ENCODE measurements at places on chromosomes 6 and 20.

- DNase-seq, result no peak
Measured at GRCh38 chr6:11085758-11086435, 7.7 kb upstream of the SMIM13 start.

- DNase-seq, result no peak
Measured at GRCh38 chr20:15069355-15069754, 731.9 kb upstream of the FLRT3 start.

DNA sequence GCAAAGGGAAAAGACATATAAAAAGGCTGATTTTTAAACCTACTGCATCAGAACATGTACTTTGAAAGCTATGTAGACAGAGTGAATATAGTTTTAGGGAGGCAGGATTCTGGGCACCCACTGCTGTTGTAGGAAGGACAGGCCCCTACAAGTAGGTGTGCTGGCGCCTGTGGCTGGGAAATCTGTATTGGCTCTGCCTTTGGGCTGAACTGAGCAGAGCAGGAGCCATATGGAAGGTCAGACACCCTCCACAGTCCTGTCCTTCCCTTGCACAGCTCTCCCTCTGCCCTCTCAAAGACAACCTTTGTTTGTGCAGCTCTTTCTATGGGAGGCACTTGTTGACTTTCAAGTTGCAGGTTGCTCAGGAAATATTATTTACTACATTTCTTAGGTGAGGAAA is 18.4 kb upstream of the ULBP3 start:
- DNase-seq, result no peak

DNA sequence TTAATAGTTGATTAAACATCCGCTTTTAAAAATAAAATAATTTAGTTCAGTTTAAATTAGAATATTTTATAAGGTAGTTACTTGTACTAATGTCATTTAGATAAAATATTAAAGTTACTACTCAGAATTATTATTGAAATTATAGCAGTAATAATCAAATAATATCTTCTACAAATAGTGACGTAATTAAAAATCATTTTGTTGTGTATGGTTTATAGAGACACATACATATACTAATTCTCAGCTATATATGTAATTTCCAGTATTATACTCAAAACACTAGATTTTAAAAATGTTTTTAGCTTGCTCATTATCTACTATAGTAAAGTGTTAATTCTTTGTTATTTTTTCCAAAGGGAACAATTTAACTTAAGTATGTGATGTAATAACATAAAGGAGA is 435.2 kb upstream of the MANEA start:
- DNase-seq, result no peak

GRCh38 chr6:69664551-69664950 is 132.3 kb downstream of the LMBRD1 start:
- no peak for DNase-seq

DNA sequence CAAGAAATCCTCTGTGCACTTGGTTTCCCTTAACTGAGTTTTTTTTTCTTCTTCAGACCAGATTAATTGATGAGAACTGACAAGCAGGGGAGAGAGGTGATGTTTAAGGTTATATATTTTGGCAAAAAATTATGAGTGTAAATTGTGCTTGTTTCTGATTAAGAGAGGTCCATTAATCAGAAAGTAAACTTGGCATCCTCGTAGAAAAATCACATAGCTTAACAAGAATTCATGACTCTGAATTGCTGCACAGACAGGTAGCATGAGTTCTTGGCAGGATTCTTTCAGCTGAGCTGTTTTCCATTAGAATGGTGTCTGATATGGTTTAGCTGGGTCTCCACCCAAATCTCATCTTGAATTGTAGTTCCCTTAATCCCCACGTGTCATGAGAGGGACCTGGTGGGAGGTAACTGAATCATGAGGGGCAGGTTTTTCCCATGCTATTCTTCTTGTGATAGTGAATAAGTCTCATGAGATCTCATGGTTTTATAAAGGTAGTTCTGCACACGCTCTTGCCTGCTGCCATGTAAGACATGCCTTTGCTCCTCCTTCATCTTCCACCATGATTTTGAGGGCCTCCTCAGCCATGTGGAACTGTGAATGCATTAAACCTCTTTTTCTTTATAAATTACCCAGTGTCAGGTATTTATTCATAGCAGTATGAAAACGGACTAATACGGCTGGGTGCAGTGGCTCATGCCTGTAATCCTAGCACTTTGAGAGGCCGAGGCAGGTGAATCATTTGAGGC is 34.2 kb upstream of the DDR1 start:
- DNase-seq, result no peak

DNA sequence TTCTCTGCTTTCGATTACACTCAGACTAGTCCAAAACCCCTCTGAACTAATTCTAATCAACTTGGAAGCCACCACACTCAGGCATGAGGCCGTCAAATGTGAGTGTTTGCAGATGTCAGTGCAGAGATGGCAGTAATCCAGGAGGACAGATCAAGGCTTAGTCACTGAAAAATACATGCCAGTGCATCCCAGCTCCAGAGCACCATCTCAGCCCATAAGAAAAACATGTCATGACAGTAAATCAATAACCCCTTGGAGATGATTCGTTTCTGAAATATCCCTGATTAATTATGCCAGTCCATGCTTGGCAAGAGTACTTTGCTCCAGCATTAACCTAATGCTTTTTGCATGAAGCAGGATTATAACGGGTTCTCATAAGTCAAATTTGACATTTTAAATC is 179.5 kb downstream of the ADAT2 start:
- no peak for DNase-seq

DNA sequence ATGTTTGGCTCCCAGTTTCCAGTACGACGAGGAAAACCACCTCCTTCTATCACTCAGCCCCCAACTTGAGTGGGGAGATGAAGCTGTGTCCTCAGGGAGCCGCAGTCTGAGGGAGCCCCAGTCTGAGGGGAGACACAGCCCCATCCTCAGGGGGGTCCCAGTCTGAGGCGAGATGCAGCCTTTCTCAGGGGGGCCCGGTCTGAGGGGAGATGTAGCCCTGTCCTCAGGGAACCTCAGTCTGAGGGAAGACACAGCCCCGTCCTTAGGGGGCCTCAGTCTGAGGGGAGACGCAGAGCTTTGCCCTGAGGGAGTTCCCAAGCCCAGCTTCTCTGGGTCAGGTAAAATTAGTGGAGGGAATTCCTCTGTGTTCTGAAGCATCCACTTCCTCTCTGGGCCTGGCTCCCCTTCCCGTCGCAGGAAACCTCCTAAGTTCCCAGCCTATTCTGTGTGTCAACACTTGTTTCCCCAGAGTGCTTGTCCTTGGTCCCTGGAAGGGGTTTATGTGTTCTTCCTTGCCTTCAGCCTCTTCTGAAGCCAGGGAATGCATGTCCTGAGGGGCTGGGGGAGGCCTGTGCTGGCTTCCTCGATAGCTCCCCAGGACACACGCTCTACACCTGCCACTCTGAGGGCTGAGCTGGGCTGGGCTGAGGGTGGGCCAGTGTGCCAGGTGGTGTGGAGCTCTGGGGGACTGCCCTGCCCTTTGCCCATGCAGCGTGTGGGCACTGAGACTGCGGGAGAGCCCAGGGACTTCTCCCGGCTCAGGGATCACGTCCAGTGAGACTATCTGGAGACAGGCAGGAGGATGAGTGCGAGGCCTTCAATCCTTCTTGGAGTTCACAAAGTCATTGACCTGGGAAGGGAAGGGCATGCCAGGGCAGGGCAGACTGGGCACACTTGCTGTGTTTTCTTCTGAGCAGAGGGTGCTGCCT is 55.4 kb downstream of the VEGFA start:
- no peak for DNase-seq

DNA sequence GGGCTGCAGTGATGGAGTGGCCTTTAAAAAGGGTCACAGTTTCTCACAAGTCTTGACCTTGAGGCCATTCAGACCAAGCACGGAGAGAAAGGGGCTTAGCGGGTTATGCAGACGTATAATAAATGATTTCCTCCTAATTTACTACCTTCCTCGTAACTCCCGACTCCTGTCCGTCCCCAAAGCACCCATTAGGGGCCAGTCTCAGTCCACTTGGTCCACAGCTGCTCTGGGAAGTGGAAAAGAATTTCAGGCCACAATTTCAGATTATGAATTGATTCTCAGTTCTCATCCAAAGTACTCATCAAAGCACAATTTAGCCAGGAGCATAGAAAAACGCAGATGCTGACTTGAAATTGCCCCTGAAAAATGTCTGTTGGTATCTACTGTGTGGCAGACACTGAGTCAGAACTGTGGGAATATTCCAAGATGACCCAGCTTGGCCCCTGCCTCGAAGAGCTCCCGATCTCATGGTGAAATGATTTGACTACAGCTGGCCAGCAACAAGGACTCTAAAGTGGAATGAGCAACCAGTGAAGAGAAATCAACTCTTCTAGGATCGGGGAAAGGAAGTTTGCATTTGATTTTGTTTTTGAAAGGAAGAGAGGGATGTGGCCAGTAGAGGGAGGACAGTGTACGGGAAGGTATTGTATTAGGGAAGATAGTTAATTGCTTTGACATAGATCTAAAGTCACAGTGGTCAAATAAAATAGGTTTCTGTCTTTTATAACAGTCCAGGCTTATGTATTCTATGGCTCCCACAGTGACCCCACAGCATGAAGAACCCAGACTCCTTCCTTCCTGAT is 15.2 kb upstream of the STK35 start:
- DNase-seq, result no peak

DNA sequence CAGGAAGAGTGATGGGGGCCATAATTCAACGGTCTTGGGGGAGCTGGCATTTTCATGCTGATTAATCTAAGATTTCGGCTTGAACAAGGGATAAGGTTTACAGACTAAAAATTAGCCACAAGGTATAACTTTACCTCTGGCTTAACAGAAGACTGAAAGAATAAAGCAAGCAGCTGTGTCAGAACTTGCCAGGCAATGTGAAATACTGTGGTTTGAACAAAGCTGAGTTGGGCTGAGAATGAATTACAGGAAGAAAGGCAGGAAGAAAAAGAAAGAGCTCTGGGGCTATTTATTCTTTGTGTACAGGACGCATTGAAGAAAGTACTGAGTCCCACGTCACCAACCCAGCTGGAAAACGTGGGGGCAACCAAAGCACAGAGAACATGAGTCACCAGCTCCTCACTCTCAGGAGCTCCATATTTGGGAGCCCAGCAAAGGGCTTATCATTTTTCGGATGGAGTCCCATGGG is 121.5 kb upstream of the NEDD9 start:
- peak; percentile 47 for DNase-seq

DNA sequence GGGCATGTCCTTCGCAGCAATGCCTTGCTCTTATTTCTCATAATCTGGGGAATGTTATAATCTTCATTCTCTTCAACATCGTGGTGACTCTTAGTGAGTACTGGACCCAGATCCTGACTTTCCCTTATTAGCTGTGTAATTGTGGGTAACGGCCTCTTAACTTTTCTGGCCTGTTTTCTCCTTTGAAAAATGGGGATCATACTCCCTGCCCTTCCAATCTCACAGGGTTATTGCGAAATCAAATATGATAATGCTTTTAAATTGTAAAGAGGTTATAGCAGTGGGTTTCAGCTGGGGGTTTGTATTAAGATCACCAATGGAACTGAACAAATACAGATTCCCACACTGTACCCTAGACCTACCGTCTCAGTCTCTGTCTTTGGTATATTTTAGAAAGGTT is 77.1 kb downstream of the CTNNBL1 start:
- no peak for DNase-seq

GRCh38 chr6:142846459-142846831 is 98.5 kb downstream of the HIVEP2 start:
- DNase-seq, result peak; percentile 50

- DNase-seq, result no peak
Measured at GRCh38 chr6:15403094-15403755, 157.4 kb downstream of the JARID2 start.

GRCh38 chr20:64245746-64246595 is 9.6 kb upstream of the PCMTD2 start:
- no peak for DNase-seq

GRCh38 chr6:137846772-137847313 is 20.2 kb upstream of the TNFAIP3 start:
- peak; percentile 45 for DNase-seq

GRCh38 chr6:88636871-88637270 is 326.5 kb downstream of the RNGTT start:
- DNase-seq, result no peak

DNA sequence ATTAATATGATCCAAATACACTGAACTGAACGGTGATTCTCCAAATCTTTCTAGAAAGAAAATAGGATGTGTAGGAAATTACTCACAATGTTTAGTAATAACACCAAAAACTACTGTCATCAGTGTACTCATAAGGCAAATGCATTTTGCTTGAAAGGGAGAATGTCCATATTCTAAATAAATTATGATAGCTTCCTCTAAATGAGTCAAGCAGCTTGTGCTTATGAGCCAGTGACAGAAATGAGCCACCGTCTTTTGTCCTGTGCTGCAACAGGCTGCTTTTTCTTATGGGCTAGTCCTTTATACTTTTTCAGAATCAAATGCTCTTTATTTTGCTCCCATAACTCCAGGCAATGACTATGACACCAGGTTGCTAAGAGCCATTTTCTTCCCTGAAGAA is 4.5 kb upstream of the ZNF451 start:
- DNase-seq, result no peak

GRCh38 chr6:126805861-126806260 is 312.6 kb upstream of the RSPO3 start:
- DNase-seq, result no peak

DNA sequence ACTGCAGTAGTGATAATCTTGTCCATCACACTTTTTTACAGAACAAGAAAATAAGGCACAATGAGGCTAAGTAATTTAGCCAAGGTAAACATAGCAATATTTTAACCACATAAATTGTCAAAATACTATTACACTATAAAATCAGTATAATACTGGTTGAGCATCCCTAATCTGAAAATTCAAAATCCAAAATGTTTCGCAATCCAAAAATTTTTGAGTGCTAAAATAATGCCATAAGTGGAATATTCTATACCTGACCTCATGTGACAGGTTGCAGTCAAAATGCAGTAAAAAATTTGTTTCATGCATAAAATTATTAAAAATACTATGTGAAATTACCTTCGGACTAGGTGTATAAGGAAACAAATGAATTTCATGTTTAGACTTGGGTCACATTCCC is 101.5 kb downstream of the PDSS2 start:
- no peak for DNase-seq

- DNase-seq, result no peak
Measured at GRCh38 chr6:45625191-45625664, 247.5 kb upstream of the SUPT3H start.

Data from CD4-positive, alpha-beta T cell treated with Interleukin-17A for 1 hour (primary cell).